ENCODE measurements at places on chromosomes 1 and 21. TPM values are rescaled to one million over a fixed set of nuclear protein-coding genes. Genes with fewer than 3 reads are reported as not detected.

RPE65 gene
- not detected for polyA plus RNA-seq

PTGFR gene
- 0.41 TPM for polyA plus RNA-seq

PRPF38A gene
- 11.6 TPM for polyA plus RNA-seq

IFNLR1 gene
- polyA plus RNA-seq: 8.1 TPM

SPRR4 gene
- polyA plus RNA-seq: not detected

RTCA gene
- polyA plus RNA-seq: 31.3 TPM

PARS2 gene
- polyA plus RNA-seq: 2.5 TPM

AVPR1B gene
- polyA plus RNA-seq: not detected

TMEM39B gene
- polyA plus RNA-seq: 4.6 TPM

MSH4 gene
- not detected for polyA plus RNA-seq

S100A1 gene
- 4.0 TPM for polyA plus RNA-seq

CHODL gene
- not detected for polyA plus RNA-seq

SLC44A3 gene
- 28.3 TPM for polyA plus RNA-seq

OR2AK2 gene
- not detected for polyA plus RNA-seq

MAGI3 gene
- 9.5 TPM for polyA plus RNA-seq

AQP10 gene
- 0.30 TPM for polyA plus RNA-seq

CDC14A gene
- polyA plus RNA-seq: 11.4 TPM

SLC25A24 gene
- 39.7 TPM for polyA plus RNA-seq

UBXN11 gene
- polyA plus RNA-seq: 35.5 TPM

EVA1B gene
- polyA plus RNA-seq: 2.5 TPM

KCNJ15 gene
- polyA plus RNA-seq: 0.12 TPM

All from small intestine (tissue), 16 donors.